Fibroblast of villous mesenchyme (primary cell): ENCODE measurements at places on chromosomes 2 and 18.

DNA sequence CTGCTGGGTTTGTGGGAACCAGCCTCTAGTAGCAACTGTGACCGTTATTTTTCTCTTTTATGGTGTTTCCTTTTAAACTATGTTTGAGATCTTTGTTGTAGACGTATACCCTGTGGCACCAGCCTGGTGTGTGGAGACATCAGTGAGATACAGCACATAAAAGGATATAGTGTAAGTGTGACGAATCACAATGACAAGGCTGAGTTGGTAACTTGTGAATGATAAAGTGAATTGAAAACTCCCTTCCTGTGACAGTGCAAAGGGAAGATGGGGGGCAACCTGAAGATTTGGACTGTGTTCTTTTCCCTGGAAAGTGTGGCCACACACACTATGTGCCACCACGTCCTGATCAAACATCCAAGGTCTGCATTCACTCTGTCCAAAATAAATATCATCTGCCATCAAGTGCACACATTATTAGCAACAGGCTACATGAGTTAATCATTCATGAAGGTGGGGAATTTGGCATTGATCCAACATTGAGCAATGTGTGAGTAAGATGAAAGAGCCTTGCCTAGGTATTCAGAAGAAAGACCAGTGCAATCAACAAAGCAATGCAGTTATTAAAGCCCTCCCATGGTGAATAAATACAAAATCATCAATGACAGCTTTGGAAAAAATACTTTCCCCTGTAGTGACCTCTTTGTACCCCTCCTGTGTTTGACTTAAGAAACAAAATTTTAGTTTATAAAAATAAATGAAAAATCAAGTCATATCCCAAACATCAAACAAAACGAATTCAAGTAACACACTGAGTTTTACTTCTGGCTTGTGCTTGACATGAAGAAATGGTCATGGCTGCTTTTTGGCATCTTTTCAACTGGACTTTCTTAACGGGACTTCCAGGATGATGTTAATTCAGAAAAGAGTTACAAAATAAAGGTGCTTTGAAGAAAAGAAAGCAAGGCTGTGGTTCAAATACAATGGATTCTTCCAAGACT is 1280.5 kb upstream of the ZEB2 start:
- no peak for DNase-seq

- DNase-seq = peak; percentile 90
Observed at GRCh38 chr2:176104316-176105077, 2.6 kb upstream of the HOXD11 start.

GRCh38 chr2:192155511-192156118 is 39.1 kb downstream of the TMEFF2 start:
- DNase-seq = no peak

- peak; percentile 68 for DNase-seq
Observed at GRCh38 chr2:180124273-180125139, 117.4 kb upstream of the CWC22 start.

- DNase-seq = no peak
Observed at GRCh38 chr2:45182667-45183295, 173.5 kb upstream of the SIX2 start.

GRCh38 chr2:61100801-61101200 is 35.1 kb downstream of the SANBR start:
- no peak for DNase-seq

- DNase-seq = no peak
Observed at GRCh38 chr2:180122874-180123273, 115.8 kb upstream of the CWC22 start.

DNA sequence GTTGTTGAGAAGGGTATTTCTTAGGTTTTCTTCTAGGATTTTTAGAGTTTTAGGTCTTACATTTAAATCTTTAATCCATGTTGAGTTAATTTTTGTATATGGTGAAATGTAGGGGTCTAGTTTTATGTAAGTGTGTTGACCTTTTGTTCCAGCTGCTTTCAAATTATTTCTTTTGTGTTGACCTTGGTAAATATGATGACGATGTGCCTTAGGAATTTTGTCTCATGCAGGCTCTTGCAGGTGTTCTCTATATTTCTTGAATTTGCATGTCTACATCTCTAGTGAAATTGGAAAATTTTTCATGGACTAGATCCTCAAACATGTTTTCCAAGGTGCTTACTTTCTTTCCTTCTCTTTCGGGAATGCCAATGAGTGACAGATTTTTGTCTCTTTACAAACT is 1609.3 kb upstream of the ZEB2 start:
- no peak for DNase-seq

GRCh38 chr18:10432781-10433180 is 21.7 kb upstream of the APCDD1 start:
- no peak for DNase-seq

GRCh38 chr2:180980106-180980942 is at the start of gene UBE2E3:
Gene UBE2E3 (plus strand): TSS chr2:180980605. CDS start chr2:180982043, 1,438 bp downstream.
- peak; percentile 82 for DNase-seq

DNA sequence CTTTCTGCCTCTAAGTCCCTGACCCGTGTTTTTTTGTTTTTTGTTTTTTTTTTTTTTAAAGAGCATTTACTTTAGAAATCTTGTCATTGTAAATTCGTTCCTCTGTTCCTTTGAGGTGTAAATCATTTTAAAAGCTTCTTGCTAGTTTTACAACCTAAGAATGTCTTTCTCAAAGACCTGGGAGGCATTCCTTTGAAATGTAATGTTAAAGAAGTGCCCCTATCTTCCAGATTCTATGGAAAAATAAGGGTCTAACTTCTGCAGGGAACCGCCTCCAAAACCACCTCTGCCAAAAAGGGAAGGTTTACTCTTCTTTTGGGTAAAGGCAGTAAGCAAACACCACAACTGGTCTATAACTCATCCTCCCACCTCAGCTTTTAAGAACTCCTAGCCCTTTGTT is 259.6 kb upstream of the ZNF804A start:
- DNase-seq = no peak

DNA sequence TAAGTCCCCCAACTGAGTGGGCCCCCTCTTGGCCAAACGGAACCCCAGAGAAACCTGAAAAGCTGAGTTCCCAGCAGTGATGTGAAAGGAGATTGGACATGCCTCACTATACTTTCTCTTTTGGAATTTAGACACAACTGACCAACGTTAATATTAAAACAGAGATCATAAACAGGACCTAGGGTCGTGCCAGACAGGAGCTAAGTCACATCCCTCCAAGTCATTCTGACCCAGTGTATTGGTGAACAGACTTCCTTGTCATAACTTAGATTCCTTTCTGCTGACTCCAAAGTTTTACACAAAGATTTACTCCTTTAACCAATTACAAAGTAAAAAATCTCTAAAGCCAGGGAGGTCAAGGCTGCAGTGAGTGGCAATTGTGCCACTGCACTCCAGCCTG is 46.9 kb downstream of the UXS1 start:
- peak; percentile 44 for DNase-seq

DNA sequence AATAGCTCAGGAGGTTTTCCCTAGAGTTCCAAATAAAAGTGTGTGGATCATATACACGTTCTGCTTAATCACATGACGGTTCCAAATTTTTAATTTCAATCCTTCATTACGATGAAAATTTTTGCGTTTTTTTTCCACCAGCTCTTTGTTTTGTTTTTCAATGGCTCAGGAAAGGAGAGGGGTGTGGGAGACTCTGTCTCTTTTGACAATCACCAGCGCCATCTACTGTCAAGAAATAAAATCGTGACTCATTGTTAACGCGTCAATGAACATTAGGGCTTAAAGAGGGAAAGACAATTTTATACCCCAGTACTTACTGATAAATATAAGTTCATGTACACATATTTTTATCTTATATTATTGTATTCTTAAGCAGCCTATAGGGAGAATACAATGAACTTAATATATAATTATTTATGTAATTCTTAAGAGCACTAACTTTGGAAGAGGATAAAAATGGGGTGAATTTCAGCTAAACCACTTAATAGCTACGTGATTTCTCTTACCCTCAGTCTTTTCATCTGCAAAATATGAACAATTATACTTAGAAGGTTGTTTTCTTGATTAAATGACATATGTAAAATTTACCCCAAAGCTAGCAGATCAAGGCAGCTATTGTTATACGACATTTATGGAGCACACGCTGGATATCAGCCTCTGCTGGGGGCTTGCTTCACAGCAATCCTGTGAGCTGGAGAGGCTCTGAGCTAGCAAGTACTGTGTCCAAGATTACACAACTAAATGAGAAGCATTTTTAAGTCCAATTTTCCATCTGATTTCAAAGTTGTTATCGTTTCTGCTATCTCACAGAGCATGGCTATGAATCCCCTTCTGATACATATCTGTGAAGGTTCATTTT is 47.4 kb upstream of the RMDN2 start:
- DNase-seq = peak; percentile 70

GRCh38 chr2:86807468-86808275 is 17.0 kb upstream of the CD8A start:
- DNase-seq = peak; percentile 8

- DNase-seq = no peak
Observed at GRCh38 chr2:227891673-227892072, 20.2 kb downstream of the DAW1 start.

- peak; percentile 40 for DNase-seq
Observed at GRCh38 chr2:226828191-226828590, 7.7 kb upstream of the RHBDD1 start.

DNA sequence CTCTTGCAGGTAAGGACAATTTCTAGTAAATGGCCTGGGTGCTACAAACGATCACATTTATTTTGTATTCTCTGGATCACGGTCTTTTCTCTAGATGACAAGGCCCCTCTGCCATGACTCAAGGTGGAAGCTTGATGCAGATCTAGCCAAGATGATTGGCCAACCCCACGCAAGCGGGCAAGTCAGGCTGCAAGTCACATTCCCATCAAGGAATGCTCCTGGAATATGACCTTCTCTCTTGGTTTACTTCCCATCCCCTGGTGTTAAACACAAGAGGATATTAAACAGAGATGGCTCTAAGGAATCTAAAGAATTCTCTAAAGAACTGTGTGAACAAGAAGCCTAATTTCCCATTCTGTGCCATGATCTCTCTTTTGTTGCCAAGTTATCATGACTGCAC is 97.3 kb upstream of the SERPINE2 start:
- no peak for DNase-seq

DNA sequence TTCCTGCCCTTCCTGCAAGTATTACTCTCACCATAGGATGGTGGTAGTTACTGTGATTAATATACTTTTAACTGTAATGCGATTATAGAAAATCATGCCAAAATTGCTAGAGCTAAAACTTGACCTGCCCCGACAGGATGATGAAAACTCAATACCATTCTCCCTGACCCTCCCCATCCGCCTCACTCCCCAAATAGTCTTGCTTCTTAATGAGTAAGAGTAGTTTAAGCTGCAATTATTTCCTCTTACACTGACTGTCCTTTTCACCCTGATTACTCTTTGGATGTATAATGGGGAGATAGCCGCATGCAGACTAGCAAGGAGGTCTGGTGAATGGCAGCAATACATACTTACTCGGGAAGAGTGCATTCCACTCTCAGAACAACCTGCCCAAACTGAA is 269.6 kb upstream of the SIX3 start:
- DNase-seq = no peak

DNA sequence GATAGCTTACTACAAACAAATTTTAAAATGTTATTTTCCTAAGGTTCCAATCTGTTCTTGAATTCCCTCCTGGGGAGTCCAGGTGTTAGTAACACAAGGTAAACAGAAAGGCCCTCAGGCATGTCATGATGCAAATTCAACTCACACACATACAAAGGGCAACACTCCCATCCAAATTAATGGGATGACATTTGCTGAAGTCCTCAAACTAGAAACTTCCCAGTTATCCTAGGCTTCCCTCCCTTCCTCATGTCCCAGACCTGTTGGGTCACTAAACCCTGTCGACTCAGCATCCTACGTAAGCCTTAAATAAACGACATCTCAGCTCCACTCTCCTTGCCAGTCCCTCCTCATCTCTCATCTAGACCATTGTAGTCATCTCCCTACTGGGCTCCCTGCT is 85.1 kb downstream of the GREB1L start:
- DNase-seq = no peak

- no peak for DNase-seq
Observed at GRCh38 chr2:219408204-219408603, 10.0 kb upstream of the DES start.

DNA sequence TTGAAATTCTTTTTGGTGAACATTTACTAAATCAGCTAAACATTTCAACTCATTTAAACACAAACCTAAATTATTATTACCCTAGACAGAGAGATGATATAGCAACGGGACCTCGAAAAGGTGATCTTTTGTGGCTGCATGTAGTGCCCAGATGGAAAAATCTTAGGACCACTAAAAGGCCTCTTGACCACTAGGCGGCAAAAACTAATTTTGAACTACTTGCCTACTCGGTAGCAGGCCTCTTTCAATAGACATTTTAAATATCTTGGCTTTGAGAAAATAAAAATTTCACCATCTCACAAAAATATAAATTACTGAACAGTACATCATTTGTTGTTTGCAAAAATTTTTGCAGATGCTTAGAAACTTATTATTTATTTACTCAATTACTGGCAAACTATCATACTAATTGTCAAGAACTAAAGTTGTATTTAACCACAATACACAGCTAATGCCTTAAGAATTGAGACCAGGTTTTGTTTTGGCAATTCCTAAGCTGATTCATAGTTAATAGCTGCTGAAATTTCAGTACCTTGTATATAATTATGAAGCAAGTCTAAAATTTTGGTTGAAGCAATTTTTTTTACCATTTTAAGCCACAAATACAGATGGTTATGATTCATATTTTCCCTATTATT is 9.4 kb downstream of the COL3A1 start:
- peak; percentile 66 for DNase-seq

- DNase-seq = no peak
Observed at GRCh38 chr2:70984228-70984575, 5.8 kb downstream of the ANKRD53 start.

DNA sequence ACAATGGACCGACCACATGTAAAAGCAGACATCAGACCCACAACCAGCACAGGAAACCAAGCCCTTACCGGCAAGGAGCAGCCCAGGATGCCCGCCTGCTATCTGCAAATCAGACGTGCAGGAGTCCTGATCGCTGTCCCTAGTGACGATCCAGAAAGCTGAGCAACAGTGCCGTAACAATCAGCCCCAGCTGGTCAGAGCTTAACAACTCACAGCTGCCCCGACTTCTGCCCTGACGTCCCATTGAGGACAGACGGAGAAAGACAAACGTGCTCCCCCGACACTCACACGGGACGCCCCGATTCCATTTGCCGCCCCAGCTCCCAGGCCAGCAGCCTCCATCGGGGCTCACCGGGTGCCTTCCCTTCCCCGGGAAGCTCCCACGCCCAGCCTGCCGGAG is 39.8 kb upstream of the PXDN start:
- peak; percentile 21 for DNase-seq

DNA sequence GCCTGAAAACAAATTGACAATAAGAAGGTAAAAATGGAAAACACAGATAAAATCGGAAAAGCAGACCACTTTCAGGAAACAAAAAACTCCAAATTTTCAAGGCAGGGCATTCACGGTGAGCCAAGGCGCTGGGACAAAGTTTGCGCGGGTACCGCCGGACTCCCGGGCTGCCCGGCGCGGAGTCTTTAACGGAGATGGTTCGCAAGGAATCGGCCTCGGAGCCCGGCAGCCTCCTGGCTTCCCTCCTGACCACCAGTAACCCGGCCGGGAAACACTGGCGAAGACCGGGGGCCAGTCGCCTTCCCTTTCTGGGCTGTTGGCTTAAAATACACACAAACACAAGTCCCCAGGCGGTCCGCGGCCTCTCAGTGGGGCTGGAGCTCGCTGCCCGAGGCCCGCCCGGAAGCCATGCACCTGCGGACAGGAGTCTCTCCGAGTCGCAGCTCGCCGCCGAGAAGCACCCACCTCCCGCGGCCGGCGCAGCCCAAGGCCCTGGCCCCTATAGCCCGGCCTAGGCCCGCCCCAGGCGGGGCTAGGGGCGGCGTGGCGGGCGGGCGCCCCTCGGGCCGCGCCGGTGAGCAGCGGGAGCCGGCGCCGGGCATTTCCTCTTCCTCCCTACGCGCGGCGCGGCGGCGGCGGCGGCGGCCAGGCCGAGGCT is 622 bp upstream of the KCMF1 start:
- peak; percentile 62 for DNase-seq

GRCh38 chr18:69599377-69599776 is 198.7 kb downstream of the DOK6 start:
- no peak for DNase-seq
